Lung (tissue), 17 donors: ENCODE measurements at places on chromosomes 7 and 10. TPM values are rescaled to one million over a fixed set of nuclear protein-coding genes. Genes with fewer than 3 reads are reported as not detected.

DNA sequence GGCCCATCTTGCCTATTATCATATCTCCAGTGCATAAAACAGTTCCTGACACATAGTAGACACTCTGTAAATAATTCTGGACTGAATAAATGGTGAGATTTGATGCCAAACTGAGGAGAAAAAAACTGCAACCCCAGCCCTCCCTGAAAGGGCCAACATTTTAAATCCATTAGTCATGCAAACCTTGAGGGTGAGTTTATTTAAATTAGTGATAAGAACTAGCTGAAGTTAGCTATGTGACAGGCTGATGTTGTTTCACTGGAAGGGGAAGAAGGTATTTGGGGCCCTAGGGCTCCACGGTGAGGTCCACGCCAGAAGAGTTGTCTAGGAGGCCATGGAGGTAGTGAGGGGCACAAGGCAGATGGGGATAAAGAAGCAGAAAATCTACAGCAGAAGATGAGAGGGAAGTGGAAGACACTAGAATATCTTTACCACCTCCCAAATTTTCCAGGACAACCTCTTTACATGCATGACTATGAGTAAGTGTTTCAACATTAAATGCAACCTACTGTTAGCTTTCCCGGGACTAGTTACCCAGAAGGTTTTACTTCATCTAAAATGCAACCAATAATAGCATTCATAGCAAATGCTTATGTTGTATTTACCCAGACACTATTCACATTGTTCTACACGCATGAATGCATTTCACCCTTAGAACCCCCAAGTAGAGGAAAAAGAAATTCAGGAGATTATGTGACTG is 183.2 kb upstream of the LYZL1 start:
- H3K4me3 ChIP-seq: no peak overlapping the region
- no peaks in the 10 kb centered on the region for H3K27me3 ChIP-seq
- H3K36me3 ChIP-seq: no peaks in the 10 kb centered on the region
- no peak overlapping the region for H3K27ac ChIP-seq
- no peak for DNase-seq

DNA sequence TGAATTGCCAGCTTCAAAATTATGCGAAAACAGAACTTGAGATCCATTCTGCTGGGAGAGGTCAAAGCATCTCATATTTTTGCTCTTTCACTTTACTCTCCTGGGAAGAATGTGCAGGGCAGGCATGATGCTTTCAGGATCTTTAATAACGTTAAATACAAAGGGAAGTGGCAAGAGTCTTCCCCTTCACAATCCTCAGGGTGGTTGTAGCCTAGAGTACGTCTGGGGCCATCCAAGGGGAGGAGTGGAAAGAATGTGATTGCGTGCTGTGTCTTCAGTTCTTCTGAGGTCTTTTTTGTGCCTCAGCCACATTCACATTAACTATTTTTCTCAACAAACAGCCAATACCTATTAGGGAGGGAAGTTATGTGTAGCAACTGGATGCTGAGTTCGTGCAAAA is 207.3 kb downstream of the HGF start:
- H3K27ac ChIP-seq: no peak overlapping the region
- H3K4me3 ChIP-seq: no peak overlapping the region
- H3K4me1 ChIP-seq: no peaks in the 10 kb centered on the region
- DNase-seq: no peak
- H3K27me3 ChIP-seq: no peaks in the 10 kb centered on the region

Gene BAMBI
- 7.8 TPM for total RNA-seq

GRCh38 chr7:141702892-141703291 is 926 bp upstream of the DENND11 start:
- no peak overlapping the region for H3K4me3 ChIP-seq
- no peak for DNase-seq
- H3K27me3 ChIP-seq: no peaks in the 10 kb centered on the region
- no peaks in the 10 kb centered on the region for H3K36me3 ChIP-seq
- no peak overlapping the region for H3K27ac ChIP-seq
- no peaks in the 10 kb centered on the region for H3K4me1 ChIP-seq

DNA sequence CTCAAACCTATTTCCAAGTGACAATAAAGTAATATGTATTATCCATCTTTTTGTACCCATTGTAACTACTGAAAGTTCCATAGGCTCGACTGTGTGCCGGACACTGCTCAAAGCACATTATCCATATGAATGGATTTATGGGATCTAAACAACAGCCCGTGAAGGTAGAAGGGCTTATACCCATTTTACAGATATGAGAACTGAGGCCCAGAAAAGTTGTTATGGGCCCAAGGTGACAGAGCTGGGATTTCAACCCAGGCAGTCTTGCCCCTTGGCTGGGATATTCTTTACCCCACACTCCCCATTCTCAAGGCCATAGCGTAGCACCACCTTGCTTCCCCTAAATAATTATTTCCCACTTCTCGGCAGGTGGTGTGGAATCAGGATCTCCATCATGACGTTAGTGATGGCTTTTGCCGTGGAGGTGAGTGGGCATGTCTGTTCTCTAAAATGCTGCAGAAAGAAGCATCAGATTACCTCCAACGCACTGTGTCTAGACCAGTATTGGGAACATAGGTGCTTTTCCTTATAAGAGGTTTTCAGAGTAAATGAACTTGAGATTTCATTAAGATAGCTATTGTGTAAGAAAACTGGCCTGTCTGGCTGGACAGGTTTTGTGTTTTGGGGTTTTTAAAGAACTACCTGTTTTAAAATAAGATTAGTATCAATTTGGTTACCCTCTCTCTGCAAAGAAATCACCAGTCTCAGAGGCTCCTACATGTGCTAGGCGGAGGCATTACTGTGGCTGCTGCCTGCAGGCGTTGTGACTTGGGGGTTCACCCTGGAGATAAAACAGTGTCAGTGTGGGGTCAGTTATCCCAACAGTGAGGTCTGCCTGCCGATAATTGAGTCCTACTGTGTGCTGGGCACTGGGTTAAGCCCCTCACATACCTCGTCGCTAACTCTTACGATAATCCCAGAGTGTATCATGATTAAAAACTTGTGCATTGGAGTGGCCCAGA is 85.1 kb upstream of the SDK1 start:
- no peaks in the 10 kb centered on the region for H3K36me3 ChIP-seq
- no peak overlapping the region for H3K4me3 ChIP-seq
- peaks cover 3% of the 10 kb centered on the region for H3K4me1 ChIP-seq
- no peak overlapping the region for H3K27ac ChIP-seq
- peak; percentile 69 for DNase-seq

DNA sequence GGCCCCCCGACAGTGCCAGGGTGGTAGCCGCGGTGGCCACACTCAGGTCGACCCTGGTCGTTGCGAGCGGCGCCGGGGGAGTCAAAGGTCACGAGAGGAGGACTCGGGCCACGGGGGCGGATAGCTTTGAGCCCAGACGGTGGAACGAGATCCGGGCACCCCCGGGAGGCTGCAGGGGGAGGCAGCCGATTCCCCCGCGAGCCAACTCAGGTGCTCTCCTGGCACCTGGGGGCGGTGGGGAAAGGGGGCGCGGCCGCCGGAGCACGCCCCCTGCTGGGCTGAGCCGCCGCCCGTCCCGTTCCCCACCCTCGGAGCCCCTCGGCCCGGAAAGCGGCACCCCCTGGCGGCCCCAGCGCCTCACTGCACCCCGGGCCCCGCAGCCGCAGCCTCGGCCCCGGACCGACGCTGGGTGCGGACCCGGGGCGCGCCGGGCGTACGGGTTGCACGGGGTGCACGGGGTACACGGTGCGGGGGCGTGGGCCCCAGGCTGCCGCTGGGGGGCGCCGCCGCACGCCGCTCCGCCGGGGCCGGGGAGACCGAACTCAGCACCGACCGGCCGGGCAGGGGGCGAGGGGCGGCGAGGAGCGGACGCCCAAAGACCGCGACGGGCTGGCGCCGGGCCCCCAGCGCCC is 521 bp upstream of the NYAP1 start:
- DNase-seq: peak; percentile 71
- no peak overlapping the region for H3K27ac ChIP-seq

Gene GHITM
- total RNA-seq: 132 TPM

GRCh38 chr10:106559442-106559841 is 605.1 kb downstream of the SORCS1 start:
- no peak overlapping the region for H3K27ac ChIP-seq
- H3K4me1 ChIP-seq: no peaks in the 10 kb centered on the region
- no peaks in the 10 kb centered on the region for H3K27me3 ChIP-seq
- H3K4me3 ChIP-seq: no peak overlapping the region

Gene TMEM229A
- total RNA-seq: not detected

DNA sequence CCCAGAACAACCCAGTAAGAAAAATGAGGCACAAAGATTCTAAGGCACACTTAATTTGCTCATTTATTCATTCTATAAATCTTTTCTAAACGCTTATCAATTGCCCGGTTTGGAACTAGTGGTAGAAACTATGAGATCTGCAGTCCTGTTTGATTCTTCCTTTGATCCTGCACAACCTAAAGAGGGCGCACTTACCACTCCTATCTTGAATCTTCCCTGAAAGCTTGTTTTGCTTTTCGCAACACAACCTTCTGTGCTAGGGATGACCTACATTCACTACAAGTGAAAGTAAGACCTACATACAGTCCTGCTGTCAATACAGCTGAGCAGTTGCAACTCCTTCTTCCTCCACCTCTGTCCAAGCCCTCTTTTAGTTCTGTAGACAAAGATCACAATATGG is 12.6 kb upstream of the ARL4A start:
- H3K27me3 ChIP-seq: no peaks in the 10 kb centered on the region
- H3K27ac ChIP-seq: no peak overlapping the region
- DNase-seq: no peak
